Activated CD4-positive, alpha-beta T cell treated with anti-CD3 and anti-CD28 coated beads for 4 hours (primary cell): ENCODE measurements at places on chromosomes 2 and 18.

DNA sequence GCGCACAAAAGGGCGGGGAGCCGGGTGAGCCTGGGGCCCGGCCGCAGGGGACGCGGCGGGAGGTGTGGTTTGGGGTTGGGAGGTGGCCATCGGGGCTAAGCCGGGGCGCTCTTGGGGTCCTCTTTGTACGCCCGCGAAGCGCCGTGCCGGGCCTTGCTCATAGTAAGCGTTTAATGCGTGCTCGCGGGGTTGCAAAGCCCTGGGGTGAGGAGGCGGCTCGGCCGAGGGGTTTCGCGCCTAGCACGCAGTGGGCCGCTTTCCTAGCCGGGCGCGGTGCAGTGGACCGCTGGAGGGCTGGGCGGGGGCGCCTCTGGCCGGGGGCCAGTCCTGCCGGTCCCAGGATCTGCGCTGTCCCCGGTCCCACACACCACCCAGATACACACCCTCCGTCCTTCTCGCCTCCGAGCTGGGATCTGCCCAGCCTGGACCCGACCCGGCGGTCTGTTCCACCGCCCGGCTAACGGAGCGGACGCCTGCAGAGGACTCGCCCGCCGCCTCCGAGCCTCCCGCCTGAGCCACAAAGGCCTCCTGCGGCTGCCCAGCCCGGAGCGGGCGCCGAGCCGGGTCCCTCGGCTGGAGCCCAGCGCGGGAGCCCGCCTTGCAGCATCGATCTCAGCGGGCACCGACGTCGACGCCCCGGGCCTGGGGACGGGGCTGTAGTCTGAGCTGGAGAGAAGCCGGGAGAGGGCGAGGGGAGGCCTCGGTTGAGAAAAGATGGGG is 564 bp downstream of the DPYSL5 start:
- DNase-seq = no peak

GRCh38 chr2:170578606-170579005 is 136.5 kb upstream of the SP5 start:
- no peak for DNase-seq

DNA sequence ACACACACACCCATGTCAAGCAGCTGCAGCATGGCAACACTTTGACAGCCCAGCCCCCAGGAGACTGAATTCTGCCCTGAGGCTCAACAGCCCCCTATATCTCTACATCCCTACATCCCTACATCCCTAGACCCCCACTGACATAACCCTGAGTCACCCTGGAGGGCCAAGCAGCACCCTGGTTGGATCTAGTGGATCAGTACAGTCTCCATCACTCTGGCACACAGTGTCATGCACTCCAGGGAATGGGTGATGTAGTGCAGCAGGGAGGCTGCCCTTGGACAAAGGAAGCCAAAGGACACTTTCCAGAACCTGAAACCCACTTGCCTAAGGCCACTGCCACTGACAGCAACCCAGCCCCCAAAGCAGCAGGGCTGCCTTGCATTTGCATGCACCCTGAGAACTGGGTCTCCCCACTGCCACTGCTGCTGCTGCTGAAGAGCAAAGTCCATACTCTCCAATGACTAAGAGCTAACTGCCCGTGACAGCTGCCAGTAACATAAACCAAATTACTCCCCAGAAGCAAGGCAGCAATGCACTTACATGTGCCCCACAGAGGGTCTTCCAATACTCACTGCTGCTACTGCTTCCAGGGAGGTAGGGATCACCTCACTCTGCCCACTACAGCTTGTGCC is 681.6 kb upstream of the KLHL29 start:
- no peak for DNase-seq

DNA sequence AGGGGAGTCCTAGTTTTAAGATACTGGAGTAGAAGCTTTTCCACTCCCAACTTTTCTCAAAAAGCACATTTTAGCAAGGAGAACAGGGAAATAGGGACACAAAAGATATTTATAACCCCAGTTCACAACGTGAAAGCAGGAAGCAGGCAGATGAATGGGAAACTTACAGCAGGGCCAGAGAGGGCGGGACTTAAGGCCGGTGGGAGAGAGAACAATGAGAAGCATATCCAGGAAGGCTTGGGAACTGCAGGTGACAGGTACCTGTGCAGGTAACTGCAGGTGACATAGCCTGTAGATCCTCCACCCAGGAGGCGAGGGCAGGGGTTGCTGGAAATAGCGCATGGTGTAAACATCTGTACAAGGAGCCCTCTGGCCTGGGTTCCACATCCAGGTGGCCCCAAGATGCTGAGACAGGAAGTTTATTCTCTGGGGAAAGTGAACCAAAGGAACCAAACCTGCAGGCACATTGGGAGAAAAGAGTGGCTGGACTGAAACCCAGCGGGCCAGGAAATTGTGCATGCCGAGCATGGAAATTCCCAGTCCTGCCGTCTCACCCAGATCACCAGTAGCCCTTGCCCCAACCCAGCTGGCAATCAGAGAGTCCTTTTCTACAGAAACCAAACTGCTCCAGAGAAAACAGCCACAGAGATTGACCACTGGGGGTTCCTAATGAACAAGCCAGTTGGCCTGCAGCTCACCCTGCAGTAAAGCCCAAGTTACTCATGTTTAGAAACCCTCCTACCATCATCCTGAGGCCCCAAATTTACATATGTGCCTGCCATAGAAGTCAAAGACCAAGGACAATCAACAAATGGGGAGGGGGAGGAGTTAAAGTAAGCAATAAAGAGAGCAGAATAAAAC is 24.3 kb upstream of the COL6A3 start:
- no peak for DNase-seq

DNA sequence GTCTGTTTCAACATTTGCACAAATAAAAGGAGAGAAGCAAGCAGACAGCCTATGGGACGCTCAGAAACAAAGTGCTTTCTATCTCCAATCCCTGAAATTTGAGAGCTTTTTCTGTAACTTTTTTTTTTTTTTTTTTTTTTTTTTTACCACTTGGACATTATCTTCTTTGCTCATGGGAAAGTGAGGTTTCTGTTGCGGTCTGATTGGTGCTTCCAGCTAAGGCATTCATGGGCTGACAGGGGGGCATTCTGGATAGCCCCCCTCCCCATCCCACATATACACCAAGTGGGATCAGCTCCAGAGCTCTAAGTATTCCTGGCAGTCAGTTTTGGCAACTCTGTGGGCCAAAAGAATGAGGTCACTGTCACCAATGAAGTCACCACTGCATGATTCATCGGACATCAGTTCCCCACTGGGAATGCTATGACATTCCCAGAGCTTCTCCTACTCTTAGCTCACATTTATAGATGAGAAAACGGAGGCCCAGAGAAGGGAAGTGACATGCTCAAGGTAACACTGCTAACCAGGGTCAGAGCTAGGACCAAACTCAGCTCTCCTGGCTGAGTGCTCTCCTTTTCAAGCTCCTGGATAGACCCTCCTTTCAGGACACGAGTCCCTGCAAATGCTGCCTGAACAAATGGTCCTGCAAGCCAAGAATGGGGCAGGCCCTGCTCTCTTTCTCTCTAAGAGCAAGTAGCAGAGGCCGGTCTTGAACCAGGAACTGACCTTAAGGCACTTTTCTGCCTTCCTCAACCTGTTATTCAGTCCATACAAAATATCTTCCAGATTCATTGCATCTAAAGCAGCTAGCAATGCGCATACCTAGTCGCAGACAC is 61.3 kb downstream of the TMEM247 start:
- no peak for DNase-seq

- DNase-seq = no peak
Measured at GRCh38 chr2:98975611-98976010, 39.6 kb upstream of the CRACDL start.

DNA sequence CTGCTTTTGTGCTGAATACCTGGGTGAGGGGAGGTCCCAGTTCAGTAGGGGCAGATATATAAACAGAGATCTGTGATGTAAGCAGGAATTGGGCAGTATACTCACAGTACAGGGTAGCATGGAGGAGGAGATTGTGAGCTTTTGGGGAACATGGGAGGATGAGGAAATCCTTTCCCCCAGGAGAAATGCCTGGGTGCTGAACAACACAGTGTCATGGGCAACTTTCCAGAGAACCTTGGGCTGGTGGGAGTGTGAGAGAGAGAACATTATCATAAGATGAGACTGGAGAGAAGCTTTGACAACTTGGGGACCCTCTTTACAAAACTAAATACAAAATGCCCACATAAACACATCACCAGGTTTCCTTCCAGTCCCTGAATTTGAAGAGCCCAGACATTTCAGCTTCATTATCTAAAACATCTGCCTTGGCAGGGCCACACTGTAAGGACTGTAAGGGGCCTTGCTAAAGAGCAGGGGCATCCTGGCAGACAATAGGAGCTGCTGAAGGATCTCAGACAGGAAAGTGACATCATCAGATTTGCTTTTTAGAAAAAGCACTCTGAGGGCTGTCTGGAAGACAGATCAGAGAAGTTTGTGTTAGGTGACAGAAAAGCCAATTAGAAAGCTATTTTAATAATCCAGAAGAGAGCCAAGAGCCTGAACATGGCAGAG is 303.1 kb upstream of the FBXO11 start:
- no peak for DNase-seq

DNA sequence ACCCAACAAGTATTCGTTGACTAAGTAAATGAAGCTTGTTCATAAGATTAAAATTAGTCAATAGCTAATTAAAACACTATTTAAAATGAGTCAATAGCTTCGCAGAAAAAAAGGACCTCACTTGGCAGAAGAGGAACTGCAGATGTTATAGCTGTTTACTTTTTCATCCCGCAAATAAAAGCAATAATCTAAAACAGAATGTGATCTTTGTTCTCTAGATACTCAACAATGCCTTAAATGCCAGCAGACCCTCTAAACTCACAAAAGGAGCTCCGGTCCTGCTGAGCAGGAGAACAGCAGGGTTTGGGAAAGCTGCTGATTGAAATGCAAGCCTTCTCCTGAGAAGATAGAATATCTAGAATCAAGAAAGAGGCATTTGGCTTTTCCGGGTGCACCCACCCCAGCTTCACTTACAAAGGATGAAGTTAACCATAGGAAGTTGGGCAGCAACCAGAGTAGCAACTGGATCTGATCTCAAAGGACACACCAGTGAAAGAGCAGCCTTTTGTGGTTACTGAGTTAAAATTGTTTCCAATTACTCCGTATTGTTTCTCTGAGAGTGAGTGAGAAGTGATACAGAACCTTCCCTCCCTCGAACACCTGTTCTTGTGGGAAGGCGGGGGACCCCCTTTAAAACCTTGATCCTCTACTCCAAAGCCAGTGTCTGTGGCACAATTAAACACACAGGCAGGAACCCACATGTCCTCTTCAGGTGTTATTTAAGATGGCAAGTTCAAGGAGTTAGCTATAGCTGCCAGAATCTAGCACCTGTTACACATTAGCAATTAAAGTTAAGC is 6.8 kb downstream of the CCBE1 start:
- DNase-seq = no peak
